ENCODE measurements at places on chromosomes 12 and 14.

- DNase-seq, result no peak
Observed at GRCh38 chr12:124411281-124411878, 116.5 kb downstream of the RFLNA start.

DNA sequence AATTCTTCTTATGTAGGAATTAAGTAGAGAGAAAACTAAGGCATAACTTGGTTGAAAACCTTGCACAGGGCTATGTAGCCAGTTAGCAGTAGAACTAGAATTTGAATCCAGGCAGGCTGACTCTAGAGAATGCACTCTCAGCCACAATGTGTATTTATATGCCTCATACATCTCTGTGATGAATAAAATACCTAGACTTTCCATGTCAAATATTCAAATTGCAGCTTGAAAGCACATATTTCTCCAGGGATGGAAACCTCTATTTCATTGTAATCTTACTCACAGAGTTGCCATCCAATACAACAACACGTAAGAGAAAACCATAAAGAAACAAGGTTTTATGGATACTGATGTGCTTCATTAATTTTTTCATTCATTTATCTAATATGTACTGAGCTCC lies 256.0 kb upstream of the FLRT2 start:
- DNase-seq, result no peak

DNA sequence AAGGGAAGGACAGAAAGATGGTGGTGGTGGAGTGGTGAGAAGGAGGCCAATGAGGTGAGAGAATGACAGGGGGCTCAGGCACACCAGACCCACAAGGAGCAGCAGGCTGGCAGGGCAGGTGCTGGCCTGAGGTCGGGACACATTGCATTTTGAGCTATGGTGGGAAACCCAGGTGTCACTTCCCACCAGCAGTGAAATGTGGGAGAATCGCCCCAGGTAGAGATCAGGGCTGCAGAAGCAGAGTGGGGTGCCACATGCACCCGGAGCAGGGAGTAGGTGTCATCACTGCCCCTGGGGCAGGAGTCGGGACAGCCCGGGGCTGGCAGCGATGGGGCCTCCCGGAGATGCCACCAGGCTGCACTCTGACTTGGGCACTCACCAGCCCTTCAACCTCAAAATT lies 315.8 kb downstream of the BCL11B start:
- DNase-seq, result no peak

GRCh38 chr14:70821584-70822529 lies 12.5 kb upstream of the MAP3K9 start:
- DNase-seq, result no peak

GRCh38 chr14:73741386-73741875 lies 27.2 kb upstream of the PNMA1 start:
- DNase-seq, result no peak

- DNase-seq, result no peak
Observed at GRCh38 chr12:52543985-52544883, 8.7 kb downstream of the KRT71 start.

- DNase-seq, result no peak
Observed at GRCh38 chr12:127657036-127657435, 609.9 kb upstream of the TMEM132C start.

DNA sequence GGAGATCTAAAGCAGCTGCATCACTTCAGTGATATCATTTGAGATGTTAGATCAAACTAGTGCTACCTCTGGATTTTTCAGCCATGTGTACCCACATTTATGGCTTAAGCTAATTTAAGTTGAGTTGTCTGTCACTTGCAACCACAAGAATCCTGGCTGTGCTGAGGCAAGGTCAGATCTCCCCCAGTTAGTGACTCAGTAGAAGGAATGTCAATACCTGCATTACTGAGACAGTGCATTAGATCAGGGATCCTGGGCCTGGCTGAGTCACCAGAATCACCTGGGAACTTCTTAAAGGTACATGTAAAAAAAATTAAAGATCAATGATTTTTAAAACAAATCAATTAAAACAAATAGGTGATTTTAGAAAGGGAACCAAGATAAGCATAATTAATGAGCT lies 84.6 kb upstream of the GRIN2B start:
- DNase-seq, result no peak

DNA sequence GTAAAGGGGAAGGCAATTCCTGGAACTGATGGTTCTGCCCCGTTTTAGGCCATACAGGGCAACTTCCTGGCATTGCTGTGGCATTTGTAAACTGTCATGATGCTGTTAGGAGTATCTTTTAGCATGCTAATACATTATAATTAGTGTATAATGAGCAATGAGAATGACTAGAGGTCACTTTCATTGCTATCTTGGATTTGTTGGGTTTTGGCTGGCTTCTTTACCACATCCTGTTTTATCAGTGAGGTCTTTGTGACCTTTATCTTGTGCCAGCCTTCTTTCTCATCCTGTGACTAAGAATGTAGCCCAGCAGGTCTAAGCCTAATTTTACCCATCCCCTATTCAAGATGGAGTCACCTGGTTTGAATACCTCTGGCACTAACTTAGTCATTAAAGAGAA lies 51.2 kb downstream of the TESPA1 start:
- no peak for DNase-seq

Measured in stimulated activated CD8-positive, alpha-beta memory T cell treated with anti-CD3 and anti-CD28 coated beads, Interleukin-4, amount 100 ng/mL, for 1 hour (primary cell).